Mesenteric fat pad (tissue), 1 donor: ENCODE measurements at places on chromosomes 16 and 17. TPM values are rescaled to one million over a fixed set of nuclear protein-coding genes. Genes with fewer than 3 reads are reported as not detected.

Gene CTU2
- total RNA-seq, result 20.3 TPM

Gene ADCY9
- 11.7 TPM for total RNA-seq

Gene FBXW10
- 0.51 TPM for total RNA-seq

Gene KRTAP4-5
- not detected for total RNA-seq

Gene ASGR1
- 2.2 TPM for total RNA-seq

Gene CTRB1
- 4.8 TPM for total RNA-seq

- no peak for DNase-seq
Measured at GRCh38 chr17:21098934-21099689, 27.7 kb upstream of the DHRS7B start.

DNA sequence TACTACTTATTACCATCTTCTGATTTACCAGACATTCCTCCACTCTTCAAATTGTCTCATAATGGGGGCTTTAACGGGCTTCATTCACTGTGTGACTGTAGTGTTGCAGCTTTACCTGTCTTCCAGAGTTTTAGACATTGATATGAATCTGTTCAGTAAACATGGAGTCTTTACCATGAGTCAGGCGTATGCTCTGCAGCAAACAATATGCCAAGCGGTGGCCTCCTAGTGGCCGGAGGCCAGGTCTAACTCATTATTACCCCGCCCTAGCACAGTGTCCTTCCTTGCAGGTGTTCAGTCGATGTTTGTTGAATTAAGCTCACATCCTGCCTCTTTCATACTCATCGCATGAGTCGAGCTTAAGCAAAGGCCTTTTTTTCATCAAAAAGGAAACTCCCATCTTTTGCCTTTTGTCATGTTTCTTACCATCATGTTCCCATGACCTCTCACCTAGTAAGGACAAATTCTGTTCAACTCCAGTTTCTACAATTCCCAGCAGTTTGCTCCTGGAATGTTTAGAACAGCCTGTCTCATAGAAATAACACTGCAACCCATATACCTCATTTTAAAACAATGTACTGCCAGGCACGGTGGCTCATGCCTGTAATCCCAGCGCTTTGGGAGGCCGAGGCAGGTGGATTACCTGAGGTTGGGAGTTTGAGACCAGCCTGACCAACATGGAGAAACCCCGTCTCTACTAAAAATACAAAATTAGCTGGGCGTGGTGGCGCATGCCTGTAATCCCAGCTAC lies 39.4 kb downstream of the TUBD1 start:
- no peak for DNase-seq

DNA sequence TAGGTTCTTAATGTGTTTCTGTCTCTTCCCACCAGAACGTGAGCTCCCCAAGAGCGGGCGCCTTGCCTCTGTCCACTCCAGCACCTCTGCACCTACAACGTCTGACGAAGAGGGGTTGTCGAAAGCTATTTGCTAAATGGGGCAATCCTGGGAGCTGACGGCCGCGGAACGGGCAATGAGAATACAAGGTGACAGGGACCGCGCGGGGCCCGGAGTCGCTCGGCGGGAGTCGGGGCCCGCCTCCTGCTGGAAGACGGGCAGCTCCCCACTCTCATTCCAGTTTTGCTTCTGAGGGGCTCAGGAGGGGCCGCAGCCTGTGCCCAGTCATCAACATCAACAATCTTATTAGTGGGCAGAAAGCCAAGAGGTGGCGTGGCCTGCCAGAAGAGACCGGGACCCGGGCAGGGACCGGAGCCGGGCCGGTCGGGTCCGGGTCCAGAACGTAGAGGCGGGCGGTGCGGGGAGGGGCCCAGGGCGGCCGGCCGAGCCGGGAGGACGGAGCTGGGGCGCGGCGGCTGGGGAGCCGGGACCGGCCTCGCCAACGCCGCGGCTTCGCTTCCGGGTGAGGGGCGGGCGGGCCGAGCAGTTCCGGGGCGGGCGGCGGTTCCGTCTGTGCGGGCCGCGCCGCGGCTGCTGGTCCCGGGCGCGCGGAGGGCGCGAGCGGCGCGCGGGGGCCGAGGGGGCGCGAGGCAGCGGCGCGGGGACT lies at the start of gene MOSMO:
Gene MOSMO (plus strand): TSS at position 603 of the 706 bp plus-strand sequence. CDS start 191 bp downstream, outside the sequence.
- peak; percentile 93 for DNase-seq

DNA sequence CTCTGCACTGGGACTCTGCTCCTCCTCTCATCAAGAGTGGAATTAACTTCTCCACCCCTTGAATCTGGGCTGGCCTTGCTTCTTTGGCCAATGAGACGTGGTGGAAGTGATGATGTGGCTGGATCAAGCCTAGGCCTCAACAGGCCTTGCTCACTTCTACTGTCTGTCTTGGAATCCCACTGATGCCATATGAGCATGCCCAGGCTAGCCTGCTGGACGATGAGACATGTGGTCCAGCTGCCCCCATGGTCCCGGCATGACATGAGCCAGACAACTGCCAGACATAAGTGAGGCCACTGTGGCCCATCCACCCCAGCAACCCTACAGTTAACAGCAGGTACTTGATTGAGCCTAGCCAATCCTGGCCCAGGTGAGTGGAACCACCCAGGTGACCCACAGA lies 18.7 kb downstream of the VAC14 start:
- DNase-seq, result no peak

DNA sequence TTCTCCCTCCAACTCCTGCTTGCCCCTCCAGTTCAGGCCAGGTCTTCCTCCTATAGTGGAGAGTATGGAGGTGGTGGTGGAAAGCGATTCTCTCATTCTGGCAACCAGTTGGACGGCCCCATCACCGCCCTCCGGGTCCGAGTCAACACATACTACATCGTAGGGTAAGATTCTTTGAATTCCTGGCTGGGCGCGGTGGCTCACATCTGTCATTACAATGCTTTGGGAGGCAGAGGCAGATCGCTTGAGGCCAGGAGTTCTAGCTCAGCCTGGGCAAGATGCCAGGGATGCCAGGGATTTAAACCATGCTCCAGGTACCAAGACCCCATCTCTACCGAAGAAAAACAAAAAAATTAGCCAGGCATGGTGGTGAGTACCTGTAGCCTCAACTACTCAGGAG lies 1.4 kb downstream of the ZG16 start:
- no peak for DNase-seq

DNA sequence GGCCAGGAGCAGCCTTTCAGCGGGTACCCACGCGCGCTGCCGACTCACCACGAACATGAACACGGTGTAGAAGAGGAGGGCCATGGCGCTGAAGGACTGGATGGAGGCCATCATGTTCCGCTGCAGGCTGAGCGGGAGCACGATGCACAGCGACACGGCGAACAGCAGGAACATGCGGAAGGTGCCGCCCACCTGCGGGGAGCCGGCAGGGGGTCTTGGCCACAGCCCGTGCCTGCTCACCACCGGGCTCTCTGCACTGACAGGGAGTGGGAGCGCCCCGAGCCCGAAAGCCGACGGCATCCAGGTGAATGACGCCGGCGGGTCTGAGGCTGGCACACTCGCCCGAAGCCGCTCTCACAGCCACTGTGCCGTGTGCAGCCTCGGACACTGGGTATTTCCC lies 13.0 kb downstream of the SLC38A10 start:
- DNase-seq, result no peak

- DNase-seq, result no peak
Measured at GRCh38 chr17:17540935-17541639, 44.9 kb upstream of the RASD1 start.

- no peak for DNase-seq
Measured at GRCh38 chr17:32569171-32570080, 82.6 kb downstream of the CDK5R1 start.

- DNase-seq, result no peak
Measured at GRCh38 chr17:4175921-4176807, 33.2 kb downstream of the CYB5D2 start.

GRCh38 chr16:49600976-49601375 lies 227.4 kb downstream of the C16orf78 start:
- peak; percentile 28 for DNase-seq

DNA sequence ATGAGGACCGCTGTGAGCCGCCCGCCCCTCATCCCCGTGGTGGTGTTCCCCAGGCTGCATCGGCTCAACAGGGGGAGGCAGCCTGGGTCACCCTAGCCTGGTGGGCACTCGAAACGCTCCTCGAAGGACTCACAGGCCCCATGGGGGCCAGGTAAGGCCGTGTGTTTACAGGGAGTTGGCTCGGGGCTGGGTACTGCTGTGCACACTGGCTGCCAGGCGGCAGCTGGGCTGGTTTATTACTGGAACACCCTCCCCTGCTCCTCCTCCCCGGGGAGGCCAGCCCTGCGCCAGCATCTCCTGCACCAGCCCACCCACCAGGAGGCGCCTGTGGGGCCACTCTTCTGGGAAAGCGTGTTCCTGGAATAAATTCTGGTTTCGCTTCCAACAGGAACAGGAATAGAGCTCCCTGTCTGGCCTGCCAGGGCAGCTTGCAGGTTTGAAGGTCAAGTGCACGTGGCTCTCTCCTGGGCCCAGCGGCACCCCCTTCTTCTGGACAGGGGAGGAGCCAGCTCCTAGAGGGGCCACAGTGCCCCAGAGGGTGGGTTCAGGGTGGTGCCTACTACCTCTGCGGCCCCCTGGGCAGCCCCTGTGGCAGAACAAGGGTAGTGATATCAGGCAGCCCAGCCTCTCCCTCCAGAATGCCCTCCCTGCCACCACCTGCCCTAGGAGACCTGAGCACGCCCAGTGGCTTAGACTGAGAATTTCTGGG lies 11.3 kb downstream of the MCRIP1 start:
- no peak for DNase-seq

GRCh38 chr17:32528825-32529224 lies 42.0 kb downstream of the CDK5R1 start:
- no peak for DNase-seq

- no peak for DNase-seq
Measured at GRCh38 chr17:71166311-71166710, 954.5 kb upstream of the SOX9 start.

DNA sequence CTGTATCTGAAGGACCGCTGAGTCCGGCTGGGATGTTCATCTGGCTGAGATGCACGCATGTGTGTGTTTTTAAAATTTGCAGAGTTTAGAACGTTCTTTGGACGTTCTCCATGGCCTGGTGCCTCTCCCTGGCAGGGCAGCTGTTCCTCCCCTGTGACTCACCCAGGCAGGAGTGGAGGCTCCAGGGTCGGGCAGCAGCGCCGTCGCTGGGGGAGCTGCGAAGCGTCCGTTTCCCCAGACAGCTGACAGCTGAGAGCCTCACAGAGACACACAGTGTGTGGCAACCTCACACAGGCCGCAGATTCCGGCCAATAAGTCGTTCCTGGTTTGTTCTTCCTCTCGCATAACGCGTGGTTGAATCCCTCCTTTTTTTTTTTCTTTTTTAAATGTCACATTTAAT lies 80.6 kb downstream of the OR1D5 start:
- peak; percentile 87 for DNase-seq

- DNase-seq, result no peak
Measured at GRCh38 chr16:85447693-85448313, 165.3 kb upstream of the GSE1 start.
